ENCODE measurements at places on chromosomes 12 and 14. TPM values are rescaled to one million over a fixed set of nuclear protein-coding genes. Genes with fewer than 3 reads are reported as not detected.

DNA sequence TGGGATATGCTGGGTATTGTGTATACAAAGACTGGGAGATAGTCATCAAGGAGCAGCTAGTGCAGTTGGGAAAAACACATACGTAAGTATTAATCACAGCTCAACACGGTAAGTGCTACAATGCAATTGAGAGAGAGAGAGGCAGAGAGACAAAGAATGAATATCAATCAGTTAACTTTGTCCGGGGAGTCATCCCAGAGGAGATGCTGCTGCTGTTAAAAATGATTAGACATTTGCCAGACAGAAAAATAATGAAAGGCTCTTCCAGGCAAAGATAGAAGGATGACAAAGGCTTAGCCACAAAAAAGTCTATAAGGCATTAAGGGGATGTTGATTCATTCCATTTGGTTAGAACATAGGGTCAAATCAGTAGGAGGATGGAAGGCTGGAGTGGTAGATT is 45.1 kb downstream of the AKAP6 start:
- DNase-seq: no peak

GRCh38 chr12:11881835-11882234 is 188.9 kb upstream of the BCL2L14 start:
- DNase-seq: no peak

DNA sequence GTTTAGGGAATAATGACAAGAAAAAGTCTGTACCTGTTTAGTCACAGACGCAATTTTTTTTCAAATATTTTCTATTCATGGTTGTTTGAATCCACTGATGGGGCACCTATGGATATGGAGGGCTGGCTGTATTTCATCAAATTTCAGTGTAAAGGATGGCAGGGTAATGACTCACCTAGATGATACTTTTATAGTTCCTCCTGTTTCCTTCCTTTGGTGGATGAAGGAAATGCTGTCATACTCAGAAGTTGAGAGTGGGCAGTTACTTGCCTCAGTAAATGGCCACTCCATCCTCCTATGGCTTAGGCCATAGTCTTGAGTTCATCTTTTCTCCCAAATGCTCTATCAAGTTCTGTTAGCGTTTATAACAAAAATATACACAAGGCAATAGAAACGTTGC is 18.9 kb upstream of the C12orf71 start:
- DNase-seq: no peak

DNA sequence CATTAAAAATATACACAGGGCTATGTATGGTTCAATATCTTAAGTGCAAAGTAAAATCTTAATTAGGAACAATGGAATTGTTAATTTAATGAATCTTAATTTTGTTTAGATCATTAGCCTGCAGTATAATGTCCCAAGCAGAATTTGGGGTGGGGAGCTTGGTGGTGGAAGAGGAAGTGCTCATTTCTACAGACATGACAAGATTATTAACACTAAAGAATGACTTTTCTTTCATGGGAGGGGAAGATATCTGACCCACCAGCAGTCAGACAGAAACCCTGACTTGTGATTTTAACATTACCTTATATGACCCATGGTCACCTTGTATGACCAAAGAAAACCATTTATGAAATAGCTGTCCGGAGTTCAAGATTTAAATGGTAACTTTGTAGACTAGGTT is 41.3 kb upstream of the HIF1A start:
- no peak for DNase-seq

GRCh38 chr12:107955966-107956643 is 173.0 kb upstream of the WSCD2 start:
- DNase-seq: no peak

GRCh38 chr12:34346372-34347034 is 324.2 kb downstream of the ALG10 start:
- DNase-seq: no peak

DNA sequence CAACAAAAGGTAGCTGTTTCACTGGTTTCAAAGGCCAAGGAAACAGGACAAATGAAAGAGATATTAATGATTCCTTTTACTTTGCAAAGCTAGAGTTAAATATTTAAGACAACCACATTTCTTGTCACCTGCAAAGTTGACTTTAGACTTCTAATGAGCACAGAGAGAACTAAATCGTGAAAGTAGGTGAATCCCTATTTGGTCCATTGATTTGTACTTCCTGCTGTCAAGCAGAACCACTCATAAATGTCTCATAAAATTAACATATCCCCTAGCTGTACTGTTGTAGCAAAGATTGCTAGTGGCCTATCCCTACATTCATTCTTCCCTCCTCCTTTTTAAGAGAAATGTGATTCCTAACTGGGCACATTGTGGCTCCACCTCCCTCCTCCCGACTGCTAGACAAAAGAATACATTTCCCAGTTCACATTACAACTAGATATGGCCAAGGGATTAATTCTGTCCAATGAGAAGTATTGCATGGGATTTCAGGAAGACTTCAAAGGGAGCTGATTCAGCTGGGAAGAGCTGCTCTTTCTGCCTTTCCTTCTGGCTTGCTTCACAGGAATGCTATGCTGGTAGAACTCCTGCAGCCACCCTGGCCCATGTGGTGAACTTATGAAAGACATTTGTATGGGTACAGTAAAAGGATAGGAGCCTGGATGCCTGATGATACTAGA is 227.5 kb upstream of the ABCD2 start:
- no peak for DNase-seq

DNA sequence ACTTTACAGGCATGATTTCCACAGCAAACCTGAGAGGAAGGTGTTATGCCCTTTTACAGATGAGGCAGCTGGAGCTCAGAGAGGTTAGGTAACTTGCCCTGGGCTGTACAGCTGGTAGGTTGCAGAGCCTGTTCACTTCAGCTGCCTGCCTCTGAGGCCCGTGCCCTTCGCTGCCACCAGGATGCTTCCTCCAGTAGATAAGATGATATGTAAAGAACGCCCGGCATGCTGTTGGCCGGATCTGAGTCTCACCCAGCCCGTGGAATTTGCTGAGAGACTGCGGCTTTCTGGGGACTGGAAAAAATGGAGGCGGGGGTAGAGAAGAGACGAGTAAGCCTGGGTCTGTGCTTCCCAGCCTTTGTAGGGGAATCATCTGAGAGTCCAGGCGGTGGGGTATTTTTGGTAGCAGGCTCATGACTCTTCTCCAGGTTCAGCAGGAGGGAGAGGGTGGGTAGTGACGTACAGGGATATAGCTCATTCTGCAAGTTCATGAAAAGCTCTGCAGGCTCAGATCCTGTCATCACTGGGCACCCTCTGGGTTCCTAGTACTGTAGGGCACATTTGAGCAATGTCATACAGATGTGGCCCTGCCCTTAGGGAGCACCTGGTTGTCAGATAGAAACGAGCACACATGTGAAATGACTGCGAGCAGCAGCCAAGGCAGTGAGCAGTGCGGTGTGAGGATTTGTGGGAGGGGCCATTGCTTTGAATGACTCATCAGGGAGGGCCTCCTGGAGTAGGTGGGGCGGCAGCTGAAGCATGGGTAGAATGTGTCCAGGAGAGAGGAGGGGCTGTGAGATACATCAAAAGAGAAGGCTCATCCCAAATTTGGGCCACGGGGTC is 159.4 kb downstream of the TSPAN9 start:
- DNase-seq: no peak

DNA sequence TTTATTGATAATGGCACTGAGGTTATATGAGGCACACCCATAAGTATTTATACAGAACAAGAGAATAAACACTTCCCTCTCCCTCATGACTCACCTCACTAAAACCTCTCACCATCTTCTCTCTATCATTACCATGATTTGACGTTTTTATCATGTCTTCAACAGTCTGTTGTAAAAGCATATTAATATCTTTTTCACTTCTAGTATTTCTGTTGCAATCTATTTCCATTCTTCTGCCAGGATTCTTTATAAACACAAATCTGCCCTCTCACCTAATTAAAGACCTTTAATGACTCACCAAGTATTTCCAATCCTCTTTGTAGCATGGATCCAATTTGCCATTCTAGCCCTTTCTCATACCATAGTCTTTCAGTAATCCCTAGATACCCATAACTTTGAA is 527.7 kb downstream of the SLC16A7 start:
- no peak for DNase-seq

GRCh38 chr12:110775997-110776396 is 33.3 kb upstream of the PPP1CC start:
- no peak for DNase-seq

- no peak for DNase-seq
Observed at GRCh38 chr12:39124768-39125167, 219.4 kb upstream of the CPNE8 start.

TRHDE gene
- 0.21 TPM for total RNA-seq

PIP4P1 gene
- 34.9 TPM for total RNA-seq

DNA sequence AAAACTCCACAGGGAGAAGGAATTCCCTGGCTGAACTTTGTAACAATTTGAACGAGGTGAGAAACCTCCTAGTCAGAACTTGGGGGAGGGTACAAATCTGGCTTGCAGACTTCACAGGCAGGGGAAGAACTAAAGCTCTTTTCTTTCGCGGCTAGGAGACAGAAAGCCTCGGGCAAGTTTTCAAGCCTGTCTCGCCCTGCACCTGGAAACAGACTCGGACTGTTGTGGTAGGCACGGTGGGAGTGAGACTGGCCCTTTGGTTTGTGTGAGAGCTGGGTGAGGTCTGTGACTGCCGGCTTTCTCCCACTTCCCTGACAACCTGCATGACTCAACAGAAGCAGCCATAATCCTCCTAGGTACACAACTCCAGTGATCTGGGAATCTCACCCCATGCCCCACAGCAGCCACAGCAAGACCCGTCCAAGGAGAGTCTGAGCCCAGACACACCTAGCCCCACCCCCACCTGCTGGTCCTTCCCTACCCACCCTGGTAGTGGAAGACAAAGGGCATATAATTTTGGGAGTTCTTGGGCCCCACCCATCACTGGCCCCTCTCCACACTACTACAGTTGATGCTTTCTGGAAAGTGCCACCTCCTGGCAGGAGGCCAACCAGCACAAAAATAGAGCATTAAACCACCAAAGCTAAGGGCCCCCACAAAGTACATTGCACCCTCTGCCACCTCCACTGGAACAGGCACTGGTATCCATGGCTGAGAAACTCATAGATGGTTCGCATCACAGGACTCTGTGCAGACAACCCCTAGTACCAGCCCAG is 102.7 kb upstream of the ST8SIA1 start:
- no peak for DNase-seq

- DNase-seq: no peak
Observed at GRCh38 chr14:85634205-85634604, 104.3 kb downstream of the FLRT2 start.

ACOT6 gene
- not detected for total RNA-seq

- DNase-seq: no peak
Observed at GRCh38 chr12:104182621-104183378, 32.8 kb upstream of the TXNRD1 start.

GRCh38 chr12:20097626-20098025 is 270.7 kb upstream of the PDE3A start:
- no peak for DNase-seq

DNA sequence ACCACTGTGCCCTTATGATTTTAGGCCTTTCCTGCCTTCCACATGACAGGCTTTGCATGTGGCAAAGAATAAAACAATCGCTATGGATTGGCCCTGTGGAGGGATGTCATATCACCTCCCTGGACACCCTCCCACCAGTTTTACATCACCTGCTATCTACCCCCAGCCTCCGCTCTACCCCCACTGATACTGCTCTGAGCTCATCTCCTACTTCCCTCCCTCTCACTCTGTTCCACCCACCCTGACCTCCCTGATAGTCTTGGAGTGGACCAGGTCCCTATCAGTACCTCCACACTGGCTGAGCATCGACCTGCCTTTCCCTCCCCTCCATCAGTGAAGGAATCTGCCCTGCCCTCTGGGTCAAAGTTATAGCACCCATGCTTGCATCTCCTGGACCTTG is 91.8 kb upstream of the FOXN3 start:
- DNase-seq: peak; percentile 40

PRPH gene
- not detected for total RNA-seq

DNA sequence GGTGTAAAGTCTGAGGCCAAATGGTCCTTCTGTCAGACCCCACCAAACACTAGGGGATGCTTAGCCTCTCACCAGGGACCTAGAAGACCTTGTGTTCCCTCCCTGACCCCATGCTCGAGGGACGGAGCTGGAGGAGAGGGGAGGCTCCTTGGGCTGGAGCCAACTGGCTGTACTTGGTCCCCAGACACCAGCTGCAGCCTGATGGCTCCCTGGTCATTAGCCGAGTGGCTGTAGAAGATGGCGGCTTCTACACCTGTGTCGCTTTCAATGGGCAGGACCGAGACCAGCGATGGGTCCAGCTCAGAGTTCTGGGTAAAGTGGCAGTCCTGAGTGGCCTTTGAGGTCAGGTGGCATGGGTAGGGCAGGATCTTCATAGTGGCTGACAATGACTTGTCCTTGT is 29.0 kb downstream of the PAPLN start:
- DNase-seq: no peak

GRCh38 chr14:68181519-68182326 is 362.1 kb downstream of the RAD51B start:
- DNase-seq: no peak

PKP2 gene
- 2.1 TPM for total RNA-seq

PLEKHD1 gene
- 0.08 TPM for total RNA-seq

Data from osteocyte (in vitro differentiated cells).